ENCODE measurements at places on chromosomes 7 and 10. TPM values are rescaled to one million over a fixed set of nuclear protein-coding genes. Genes with fewer than 3 reads are reported as not detected.

GRCh38 chr10:7523656-7524055 is 112.8 kb upstream of the SFMBT2 start:
- no peak for DNase-seq

DNA sequence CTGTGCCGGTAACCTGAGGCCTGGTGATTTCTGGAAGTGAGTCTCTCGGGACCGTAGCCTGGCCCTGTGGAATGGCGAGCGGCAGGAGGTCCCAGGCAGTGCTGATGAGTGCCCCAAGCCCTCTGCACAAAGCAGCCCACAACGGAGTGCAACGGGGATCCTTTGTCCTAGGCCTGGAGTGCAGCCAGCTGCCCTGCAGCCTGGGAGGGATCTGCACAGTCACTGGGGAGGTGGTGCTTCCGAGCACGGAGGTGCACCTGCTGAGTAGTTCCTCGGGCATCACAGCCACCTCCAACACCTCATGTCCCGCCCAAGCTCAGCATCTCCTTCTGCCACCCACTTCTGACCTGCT is 162.8 kb upstream of the ZMIZ1 start:
- DNase-seq: no peak

GRCh38 chr7:101164071-101164840 is 1.1 kb downstream of the VGF start:
- no peak for DNase-seq

DNA sequence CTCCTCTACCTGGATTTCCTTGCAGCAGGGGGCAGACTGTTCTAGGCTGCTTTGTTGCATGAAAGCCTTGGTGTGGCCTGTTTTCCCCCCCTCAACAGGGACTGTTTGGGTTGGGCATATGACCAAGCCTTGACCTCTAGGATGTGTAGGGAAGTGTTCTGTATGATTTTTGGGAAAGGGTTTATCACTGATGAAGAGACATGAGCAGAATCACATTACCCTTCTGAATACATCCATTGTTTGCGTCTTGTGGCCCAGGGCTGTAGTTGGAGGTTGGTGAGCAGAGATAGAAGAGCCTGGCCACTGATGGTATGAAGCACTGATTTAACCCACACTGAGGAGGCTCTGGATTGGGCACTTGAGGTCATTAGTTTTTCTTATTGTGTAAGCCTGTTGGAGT is 26.6 kb downstream of the ZNF12 start:
- no peak for DNase-seq

Gene CHAT
- not detected for total RNA-seq

DNA sequence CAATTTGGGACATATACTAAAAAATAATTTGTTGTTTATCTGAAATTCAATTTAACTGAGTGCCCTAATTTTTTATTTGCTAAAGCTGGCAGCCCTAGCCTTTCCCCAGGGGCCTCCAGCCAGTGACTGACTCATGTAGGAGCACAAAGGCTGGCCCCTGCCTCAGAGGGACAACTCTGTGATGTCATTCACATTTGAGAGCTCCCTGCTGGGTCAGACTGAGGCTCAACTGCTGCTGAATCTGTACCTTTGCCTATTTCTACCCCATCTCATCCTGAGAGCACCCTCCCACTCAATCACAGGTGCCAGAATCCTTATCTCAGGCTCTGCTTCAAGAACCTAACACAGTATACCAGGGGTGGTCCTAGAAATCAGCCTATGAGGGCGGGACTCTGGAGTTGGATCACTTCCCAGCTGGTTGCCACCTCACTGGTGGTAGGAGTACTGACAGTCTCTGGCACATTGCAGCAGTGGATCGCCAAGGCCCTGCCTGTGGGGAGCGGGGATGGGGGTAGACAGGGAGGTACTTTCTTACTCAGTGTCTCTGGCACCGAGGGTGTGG is 11.6 kb downstream of the GCK start:
- no peak for DNase-seq

Gene ATRNL1
- total RNA-seq: not detected

Gene GNAT3
- not detected for total RNA-seq

GRCh38 chr10:7205656-7206055 is 205.2 kb downstream of the SFMBT2 start:
- no peak for DNase-seq

- DNase-seq: no peak
Observed at GRCh38 chr10:123999261-123999660, 94.1 kb downstream of the CHST15 start.

DNA sequence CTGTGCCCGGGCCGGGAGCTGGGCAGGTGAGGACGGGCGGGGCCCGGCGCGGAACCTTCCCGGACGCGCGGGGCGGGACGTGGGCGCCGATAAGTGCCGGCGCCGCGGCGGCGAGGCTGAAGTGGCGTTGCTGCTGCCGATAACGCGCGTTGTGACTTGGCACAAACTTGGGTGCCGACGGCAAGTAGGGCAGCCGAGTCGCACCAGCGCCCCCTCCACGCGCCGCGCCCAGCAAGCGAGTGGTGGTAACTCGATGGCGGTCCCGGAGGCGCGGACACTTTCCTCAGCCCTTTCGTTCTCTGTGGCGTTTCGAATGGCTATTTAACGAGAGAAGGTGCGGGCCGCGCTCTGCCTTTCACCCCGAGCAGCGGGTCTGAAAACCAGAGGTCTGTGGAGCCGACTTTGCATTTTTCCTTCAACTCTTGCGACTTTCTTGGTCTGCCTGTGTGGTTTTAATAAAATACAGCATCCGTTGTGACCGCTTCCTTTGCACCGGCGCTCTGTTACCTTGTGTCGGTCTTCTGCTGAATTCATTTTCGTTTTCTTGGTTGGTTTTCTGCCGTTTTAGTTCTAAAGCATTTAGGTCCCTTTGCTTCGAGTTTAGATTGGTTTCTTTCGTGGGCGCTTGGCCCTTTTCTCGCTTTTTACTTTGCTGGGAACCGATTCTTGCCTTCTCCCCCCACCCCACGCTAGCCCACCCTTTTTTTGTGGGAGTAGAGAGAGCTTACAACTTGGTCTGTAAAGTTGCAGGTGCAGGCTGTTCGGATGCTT is 701 bp downstream of the STK17A start:
- DNase-seq: peak; percentile 67

GRCh38 chr7:25482631-25483030 is 254.3 kb upstream of the NPVF start:
- DNase-seq: no peak

DNA sequence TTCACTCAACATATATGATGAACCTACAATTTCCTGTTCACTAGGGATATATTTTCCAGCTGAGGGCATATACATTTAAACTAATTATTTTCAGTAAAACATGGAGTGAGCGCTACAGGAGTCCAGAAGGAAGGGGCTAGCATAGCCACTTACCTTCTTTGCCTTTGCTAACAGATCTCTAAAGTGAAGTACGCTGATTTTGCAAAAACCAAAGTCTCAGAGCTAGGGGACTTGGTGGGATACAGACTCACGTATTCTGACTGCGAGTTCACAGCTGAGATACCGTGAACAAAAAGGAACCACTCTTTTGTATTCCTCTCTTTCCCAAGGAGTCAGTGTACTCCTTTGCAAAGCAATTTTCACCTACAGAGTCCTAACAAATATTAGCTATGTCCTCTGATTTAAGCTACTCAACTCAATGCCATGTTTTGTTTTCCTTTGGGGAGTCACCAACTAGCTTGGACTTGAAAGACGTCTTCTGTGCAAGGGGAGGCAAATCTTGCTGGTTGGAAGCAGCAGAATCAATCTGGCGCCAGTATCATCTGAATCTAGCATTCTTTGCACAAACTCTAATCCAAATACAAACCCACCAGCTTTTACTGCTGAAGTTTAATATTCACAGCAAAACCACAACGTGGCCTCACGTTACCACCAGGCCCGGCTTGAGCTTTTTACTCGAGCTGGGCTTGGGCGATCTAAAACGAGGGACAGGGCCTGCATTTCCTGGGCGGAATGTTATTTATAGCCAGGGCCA is 657 bp downstream of the CDNF start:
- no peak for DNase-seq

DNA sequence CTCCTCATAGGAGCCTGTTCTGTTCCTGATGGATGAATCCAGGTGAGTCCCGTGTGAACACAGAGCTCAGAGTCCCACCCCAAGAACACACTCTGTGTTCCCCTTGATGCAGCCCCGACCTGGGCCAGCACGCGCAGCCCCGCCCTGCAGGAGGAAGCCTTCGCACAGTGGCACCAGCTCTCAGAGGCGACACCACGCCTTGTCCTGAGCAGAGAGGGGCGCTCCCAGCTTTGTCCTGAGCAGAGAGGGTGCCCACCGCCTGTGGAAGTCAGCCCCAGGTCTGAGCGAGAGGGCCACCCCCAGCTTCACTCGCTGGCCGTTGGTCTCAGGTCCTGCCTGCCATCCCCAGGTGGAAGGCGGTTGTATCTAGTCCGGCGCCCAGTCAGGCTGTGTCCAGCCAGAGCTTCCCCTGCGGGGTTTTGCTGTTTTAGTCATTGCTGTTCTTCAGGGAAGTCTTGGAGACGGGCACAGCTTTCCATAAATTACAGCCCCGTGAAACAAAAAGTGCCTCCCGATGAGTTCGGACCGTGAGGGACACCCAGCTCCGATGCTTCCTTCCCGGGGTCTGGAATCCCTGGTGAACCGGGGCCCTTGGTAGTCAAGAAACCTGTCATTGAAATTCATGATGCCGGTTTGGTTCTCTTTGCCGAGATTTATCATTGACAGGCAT is 43.6 kb downstream of the NKX6-2 start:
- DNase-seq: no peak

- DNase-seq: no peak
Observed at GRCh38 chr10:92111336-92111939, 179.4 kb downstream of the CPEB3 start.

GRCh38 chr7:154575497-154575896 is 427.4 kb downstream of the PAXIP1 start:
- no peak for DNase-seq

GRCh38 chr7:11427686-11428273 is 404.2 kb downstream of the THSD7A start:
- DNase-seq: no peak

DNA sequence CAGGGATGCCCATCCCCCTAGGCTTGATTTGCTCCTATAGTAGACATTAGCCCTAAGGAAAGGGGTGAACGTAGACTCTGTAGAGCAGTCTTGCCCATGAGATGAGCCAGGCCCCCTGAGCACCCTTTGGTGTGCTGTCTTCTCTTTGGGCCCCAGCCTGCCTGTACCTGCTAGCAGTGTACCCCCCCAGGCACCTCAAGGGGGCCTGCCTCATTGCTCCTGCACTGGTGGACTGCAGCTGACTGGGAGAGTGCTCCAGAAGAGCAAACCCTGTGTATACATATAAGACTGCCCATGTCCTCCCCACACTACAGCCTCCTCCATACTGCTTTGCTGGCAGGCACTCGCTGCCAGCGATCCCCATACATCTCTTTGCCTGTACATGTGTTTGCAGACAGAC is 206.7 kb downstream of the PCDH15 start:
- no peak for DNase-seq

Gene CLDN4
- total RNA-seq: 0.53 TPM

GRCh38 chr7:156950381-156950858 is 908 bp downstream of the NOM1 start:
- no peak for DNase-seq

Gene MACC1
- total RNA-seq: 0.19 TPM

Gene ODAD2
- total RNA-seq: 0.20 TPM

DNA sequence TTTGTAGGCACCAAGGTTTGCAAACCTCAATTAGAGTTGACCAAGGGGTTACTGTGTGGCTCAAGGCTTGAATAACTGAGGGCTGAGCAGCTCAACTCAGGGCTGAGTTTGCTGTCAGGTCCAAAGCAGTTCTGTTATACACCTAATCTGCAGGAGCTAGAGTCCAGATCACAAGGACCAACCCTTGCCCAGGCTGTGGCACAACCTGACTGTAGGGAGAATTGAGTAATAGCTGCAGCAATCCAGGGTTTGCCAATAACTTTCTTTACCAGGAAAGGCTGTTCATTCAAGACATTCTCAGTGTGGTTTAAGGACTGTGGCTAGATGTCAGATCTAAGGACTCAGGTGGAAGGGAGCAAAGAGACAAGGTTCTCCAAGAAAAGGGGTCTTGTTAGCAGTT is 115.6 kb upstream of the IMMP2L start:
- no peak for DNase-seq

DNA sequence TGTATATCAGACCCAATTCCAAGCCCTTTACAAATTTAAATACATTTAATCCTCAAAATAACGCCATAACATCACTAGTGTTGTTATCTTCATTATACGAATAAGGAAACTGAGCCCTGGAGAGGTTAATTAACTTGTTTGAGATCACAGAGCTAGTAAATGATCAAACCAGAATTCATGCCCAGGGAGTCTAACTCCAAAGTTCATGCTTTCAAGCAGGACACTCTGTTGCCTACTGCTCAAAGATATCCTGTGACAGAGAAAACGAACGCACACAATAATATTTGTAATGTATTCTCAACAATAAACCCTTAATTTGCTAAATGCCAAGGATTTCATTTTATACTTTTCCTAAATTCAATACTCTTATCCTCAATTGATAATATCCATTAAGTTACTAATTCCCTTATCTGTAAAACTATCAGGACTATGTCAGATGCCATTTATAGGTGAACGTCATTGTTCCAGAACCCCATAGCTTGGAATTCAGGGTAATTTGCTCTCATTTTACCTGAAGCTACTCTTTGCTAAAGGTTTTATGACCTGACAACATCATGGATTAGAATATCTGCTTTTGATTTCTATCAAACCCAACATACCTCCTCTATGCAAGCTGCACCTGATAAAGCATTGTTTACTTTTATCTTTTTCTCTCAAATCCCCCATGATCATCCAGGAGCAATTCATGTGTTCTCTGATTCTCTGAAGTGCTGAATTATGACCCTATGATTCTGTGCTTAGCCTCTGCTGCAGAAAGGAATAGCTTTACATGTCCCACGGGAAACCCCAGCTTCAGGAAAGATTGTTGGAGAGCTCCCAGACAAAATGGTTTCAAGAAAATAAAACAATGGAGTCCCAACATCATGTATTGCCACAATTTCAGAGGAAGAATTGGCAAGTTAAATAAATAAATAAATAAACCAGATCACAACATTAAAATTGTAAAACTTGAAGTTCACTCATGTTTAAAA is 150.2 kb upstream of the CDK1 start:
- DNase-seq: no peak

- DNase-seq: no peak
Observed at GRCh38 chr10:132582137-132582536, 44.5 kb downstream of the INPP5A start.

Gene SLC26A4
- 1.1 TPM for total RNA-seq

DNA sequence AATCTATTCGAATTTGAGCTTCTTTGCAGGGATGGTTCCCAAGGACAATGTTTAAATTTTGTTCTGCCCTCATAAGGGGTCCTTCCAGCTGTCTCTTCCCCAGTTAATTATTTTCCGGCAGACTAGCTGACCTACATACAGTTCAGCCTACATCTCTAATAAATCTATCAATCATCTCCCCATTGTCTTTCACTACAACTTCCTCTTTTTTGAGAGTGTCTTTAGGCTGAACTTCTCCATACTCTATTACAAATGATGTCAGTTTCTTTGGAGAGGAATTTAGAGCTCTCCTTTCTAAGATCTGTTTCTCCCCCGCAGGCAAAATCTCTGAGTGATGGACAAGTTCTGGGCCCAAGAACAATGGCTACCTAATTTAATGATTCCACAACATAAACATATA is 122.2 kb downstream of the PCLO start:
- DNase-seq: no peak

- no peak for DNase-seq
Observed at GRCh38 chr10:124344266-124344590, 74.5 kb downstream of the OAT start.
